ENCODE measurements at places on chromosomes 2 and 18. TPM values are rescaled to one million over a fixed set of nuclear protein-coding genes. Genes with fewer than 3 reads are reported as not detected.

Gene DCDC2C
- total RNA-seq, result not detected

Gene NT5DC4
- 0.21 TPM for total RNA-seq

Gene IL1R2
- total RNA-seq, result 5.7 TPM

Gene KCNJ3
- total RNA-seq, result 1.6 TPM

Gene MAP3K2
- total RNA-seq, result 57.7 TPM

Gene TRIM43
- not detected for total RNA-seq

Gene ANKRD36C
- total RNA-seq, result 165 TPM

Gene MARCHF4
- total RNA-seq, result not detected

Gene SEMA4F
- total RNA-seq, result 3.3 TPM

Gene CCDC102B
- total RNA-seq, result 19.6 TPM

Gene CABYR
- total RNA-seq, result 0.41 TPM

Gene MFSD2B
- 0.10 TPM for total RNA-seq

All from tongue (tissue), 3 donors.